ENCODE measurements at places on chromosomes 3 and 15.

- no peak for DNase-seq
Observed at GRCh38 chr3:195896361-195897080, 11.8 kb downstream of the TNK2 start.

- DNase-seq, result peak; percentile 57
Observed at GRCh38 chr15:62770752-62771151, 271.8 kb upstream of the TPM1 start.

DNA sequence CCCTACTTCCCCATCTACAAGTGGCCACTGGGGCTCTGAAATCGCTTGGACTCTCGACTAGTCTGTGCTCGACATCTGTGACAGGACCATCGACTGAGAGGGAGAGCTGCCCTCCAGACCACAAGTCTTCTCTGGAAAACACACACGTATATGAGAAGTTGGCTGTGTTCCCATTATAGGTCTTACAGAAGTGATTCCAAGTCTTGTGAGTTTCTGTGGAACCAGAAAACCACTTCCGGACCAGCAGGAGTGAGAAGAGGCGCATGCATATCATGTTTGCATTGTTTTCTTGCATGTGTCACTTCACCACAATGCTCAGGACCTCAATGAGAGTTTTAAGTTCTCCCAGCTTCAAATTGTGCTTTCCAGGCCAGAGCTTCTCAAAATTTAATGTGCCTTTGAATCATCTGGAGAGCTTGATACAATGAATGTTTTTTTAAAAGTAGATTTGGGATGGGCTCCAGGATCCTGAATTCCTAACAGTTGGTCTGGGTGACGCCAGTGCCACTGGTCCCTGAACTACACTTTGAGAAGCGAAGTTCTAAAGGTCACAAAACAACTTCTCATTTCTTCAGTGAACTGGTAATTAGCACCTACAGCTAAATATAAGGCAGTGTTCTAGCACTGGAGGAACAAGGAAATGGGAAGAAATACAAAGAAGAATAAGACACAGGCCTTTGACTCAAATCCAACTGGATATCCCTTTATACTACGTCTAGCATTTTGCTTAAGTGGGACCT, 15.7 kb downstream of the LIPC start:
- DNase-seq, result peak; percentile 90

GRCh38 chr15:35665896-35666536, 120.1 kb upstream of the DPH6 start:
- DNase-seq, result no peak

DNA sequence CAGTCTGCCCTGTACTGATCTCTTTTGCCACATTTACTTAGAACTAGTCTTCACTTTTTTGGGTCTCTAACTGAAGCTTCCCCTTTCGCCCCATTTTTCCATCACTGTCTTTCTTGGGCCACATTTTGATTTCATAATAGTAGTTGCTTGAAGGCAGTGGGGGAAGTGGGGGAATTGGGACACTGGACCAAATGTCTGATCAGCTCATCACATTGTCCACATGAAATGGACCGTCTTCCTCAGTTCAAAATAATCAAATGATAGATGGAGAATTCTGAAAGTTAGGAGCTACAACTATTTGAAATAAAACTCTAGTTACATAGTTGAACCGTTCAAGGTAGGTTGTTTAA, 747 bp downstream of the PDCD6IP start:
- DNase-seq, result no peak

DNA sequence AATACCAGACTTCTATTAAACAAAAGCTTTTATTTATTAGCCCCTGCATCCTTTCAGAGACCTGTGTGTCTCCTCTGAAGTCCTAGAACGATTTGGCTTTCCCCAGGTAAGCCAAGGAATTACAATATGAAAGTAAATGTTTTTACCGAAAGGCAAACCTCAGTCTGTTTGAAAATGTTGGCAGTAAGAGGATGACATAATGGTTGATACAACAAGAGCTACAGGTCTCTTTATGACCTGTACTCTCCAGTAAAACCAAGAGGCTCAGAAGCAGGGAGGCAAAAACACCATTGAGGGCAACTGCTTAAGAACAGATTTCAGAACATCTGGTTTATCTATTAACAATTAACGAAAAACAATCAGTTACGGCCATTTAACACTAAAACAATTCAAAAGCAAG, 107.8 kb downstream of the ADAM10 start:
- DNase-seq, result no peak

- DNase-seq, result no peak
Observed at GRCh38 chr15:35431281-35431680, 114.7 kb downstream of the DPH6 start.

DNA sequence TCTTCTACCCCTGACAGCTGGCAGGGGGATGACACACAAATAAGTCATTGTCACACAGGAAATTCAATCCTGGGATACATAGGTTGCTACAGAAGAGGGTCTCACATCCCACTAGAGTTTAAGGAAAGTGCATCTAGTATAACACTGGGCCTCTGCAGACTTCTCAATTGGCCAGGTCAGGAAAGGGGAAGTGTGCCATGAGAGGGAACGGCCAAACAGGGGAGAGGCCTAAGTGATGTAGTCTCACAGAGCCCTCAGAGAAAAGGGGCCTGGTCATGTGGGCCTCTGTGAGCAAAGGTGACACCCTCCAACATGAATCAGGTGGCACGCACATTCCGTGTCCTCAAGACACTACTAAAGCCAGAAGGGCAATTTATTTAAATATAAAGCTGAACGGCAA, 11.2 kb downstream of the ZXDC start:
- DNase-seq, result no peak

GRCh38 chr15:86327230-86327865, 247.7 kb downstream of the AGBL1 start:
- no peak for DNase-seq

- no peak for DNase-seq
Observed at GRCh38 chr15:67918205-67918861, 78.5 kb upstream of the RNU6-1 start.

- DNase-seq, result no peak
Observed at GRCh38 chr3:143472731-143473523, 353.4 kb downstream of the CHST2 start.

- no peak for DNase-seq
Observed at GRCh38 chr3:33358172-33358781, 81.0 kb downstream of the FBXL2 start.
